Foreskin fibroblast (primary cell): ENCODE measurements at places on chromosomes 5 and 9.

DNA sequence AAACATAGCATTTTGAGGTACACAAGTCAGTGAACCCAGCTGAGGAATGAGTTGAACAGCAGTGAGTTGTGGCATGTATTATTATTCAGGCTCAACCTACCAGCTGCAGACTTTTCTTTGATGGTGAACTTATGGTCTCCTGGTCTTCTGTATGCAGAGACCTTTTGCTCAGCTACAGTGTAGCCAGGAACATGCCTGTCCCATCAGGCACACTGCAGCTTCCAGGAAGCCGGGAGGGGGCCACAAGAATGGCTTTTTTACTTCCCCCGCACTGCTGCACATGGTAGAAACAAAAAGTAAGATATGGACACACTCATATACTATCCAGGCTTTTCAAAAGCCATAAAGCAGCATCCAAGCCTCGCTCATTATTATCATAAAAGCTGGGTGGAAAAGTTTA is 65.3 kb upstream of the PLPP1 start:
- DNase-seq, result peak; percentile 21

DNA sequence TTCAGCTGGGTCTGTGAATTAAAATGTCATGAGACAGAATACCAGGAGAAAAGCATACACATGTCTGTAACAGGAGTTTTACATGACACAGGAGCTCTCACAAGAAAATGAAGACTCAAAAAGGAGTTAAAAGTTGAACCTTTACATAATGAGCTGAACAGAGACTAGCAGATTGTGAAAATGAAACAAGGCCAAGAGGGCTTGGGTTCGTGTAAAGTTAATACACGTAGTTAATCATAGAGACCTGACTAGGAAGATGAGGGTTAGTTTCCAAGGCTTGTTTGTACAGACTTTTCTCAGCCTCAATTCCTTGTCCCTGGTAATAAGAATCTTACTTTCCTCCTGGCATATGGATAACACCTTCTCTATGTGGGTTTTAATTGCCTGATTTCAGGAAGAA is 1294.0 kb downstream of the MAT2B start:
- no peak for DNase-seq

- peak; percentile 6 for DNase-seq
Observed at GRCh38 chr5:170757182-170757601, 26.3 kb upstream of the GABRP start.

GRCh38 chr9:33785914-33786313 is 9.4 kb upstream of the PRSS3 start:
- no peak for DNase-seq

- peak; percentile 21 for DNase-seq
Observed at GRCh38 chr5:156479849-156480248, 152.9 kb downstream of the SGCD start.
